ENCODE measurements at places on chromosomes 7 and 10.

- no peak for DNase-seq
Observed at GRCh38 chr7:4245135-4245865, 436.8 kb upstream of the FOXK1 start.

- DNase-seq = no peak
Observed at GRCh38 chr10:111506266-111507034, 429.6 kb downstream of the ADRA2A start.

DNA sequence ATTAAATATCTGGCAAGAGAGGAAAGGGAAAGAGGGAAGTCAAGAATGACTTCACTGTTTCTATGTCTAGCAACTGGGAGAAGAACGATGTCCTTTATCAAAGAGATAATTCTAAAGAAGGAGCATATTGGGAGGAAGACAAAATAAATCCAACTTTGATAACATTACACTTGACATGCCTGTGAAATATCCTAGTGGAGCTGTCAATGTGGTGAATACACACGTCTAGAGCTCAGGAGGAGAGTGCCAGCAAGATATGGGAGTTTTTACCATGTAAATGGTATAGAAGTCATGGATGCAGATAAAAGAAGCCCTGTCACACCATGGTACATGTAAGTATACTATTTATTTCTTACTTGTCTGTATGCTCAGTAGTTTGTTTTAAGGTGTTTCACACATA lies 356.7 kb downstream of the HPSE2 start:
- DNase-seq = no peak

DNA sequence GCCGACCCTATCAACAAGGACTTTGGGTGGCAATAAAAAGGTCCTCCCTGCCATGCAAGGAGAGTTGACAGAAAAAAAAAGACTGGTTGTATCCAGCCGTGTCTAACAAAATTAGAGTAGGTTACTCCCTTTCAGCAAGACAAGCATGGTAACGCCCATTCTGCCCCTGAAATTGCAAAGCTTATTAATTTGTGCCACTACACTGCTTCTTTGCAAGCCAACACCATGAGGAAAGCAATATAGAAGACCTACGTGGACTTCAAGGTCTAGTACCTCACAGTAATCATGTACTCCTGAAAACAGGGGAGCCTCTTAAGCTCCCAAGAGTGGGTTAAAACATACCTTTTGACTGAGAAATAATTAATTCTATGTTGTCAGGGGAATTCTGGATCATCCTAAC lies 90.3 kb downstream of the FRMPD2 start:
- no peak for DNase-seq

DNA sequence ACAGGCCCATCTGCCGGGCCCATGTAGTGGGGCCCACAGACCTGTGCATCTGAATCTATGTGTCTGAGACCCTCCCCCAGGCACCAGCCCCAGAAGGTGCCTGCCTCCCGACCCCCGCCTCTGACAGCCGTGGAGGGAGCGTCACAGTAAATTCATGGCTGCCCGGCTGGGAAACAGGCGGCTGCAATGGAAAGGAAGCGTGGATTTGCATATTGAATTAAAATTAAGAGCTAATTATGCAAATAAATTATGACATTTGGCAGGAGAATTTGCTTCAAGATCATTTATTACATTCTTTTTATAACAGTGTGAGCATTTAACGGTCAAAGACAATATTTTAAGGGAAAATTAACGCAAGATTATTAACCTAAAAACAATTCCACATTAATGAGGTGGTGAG lies 92.3 kb downstream of the HIF1AN start:
- no peak for DNase-seq

GRCh38 chr10:124041675-124042445 lies 51.5 kb downstream of the CHST15 start:
- no peak for DNase-seq

DNA sequence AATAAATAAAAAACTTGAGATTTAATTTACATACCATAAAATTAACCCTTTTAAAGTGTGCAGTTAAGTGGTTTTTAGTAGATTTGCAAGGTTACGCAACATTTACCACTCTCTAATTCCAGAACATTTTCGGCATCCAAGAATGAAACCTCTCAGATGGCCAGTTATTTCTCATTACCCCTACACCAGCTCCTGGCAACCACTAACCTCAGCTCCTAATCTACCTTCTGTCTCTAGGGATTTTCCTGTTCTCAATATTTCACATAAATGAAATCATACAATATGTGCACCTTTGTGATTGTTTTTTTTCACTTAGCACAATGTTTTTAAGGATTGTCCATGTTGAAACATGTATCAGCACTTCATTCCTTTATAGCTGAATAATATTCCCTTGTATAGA lies 45.1 kb downstream of the INPP5F start:
- no peak for DNase-seq
